ENCODE measurements at places on chromosomes 1 and 21. TPM values are rescaled to one million over a fixed set of nuclear protein-coding genes. Genes with fewer than 3 reads are reported as not detected.

Gene KLHDC7A
- not detected for total RNA-seq

Gene CD34
- 86.0 TPM for total RNA-seq

Gene CCDC185
- total RNA-seq: not detected

- DNase-seq: no peak
Measured at GRCh38 chr1:36924282-36924811, 110.0 kb downstream of the GRIK3 start.

- DNase-seq: no peak
Measured at GRCh38 chr1:101730559-101730958, 266.2 kb downstream of the OLFM3 start.

DNA sequence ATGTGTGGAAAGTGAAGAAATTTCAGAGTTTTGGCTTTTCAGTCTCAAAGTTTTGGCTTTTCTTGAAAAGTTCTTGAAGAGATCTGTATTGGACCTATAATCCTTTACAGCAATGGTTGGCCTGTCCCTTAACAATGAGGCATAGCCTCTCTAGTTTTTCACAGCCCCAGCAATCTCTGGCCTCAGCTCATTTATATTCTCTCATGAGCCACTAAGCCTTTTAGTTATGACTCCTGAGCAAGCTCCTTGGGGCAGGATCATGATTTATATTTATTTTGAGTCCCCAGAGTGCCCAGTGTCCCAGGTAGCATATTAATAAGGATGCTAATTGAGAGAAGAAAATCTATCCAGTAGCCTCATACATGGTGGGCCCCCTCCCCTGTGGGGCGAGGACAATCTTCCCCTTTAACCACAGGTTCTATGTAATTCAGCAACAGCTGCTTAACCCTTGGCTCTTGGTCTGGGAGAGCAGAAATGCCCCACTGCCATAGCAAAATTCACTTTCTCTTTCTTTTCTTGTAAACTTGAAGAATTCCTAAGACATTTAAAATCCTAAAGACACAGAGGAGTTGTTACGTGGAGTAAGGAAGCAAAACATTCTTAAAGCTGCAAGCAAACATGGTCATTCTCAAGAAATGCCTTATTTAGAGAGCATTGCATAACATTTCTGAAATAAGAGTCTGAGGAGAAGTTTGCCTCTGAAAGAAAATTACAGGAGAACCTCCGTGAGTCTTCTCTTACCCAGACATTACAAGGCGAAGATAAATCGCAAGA lies 6.3 kb downstream of the NGF start:
- DNase-seq: no peak

- DNase-seq: no peak
Measured at GRCh38 chr1:183586455-183586854, 3.8 kb downstream of the NCF2 start.

- no peak for DNase-seq
Measured at GRCh38 chr1:232883992-232884661, 66.3 kb upstream of the NTPCR start.

DNA sequence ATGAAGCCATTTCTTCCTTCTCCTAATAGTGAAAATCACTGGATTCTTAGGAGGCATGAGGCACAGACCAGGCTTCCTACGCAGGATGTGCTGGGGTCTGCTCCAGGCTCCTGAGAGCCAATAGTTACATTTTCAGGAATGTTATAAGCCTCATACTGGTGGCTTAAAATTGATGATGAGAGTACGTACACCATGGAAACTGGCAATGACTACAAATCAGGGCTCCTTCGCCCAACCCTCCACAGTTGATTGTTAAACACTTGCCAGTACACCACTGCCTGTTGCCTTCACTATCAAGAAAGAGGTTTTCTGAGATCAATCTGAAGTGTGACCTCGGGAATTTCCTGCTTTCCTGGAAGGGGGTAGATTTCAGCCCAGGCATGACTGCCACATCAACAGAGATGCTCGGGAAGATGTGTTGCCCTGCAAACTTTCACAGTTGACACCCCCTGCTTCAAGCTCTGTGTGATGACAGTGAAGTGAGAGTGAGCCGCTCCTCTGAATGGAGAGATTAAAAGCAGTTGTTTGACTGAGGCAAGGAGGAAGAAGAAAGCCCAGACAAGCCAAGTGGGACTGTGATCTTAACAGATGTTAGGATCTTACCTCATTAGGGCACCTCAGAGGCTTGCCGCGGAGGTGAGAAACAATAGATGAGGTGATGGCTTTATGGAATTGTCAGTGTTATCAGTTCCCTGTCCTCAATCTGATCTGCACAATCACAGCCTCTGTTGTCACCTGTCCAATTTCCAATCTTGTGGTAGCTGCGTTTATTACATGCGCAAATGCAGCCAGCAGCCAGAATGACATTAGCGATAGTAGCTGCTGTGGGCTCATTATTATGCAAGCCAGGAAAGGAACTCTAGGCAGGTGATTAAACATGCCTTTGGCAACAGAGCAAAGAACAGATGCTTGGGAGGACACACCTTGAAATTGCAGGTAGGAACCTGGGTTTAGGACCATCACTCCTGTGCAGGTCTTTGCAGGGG lies 277.3 kb downstream of the KAZN start:
- no peak for DNase-seq

DNA sequence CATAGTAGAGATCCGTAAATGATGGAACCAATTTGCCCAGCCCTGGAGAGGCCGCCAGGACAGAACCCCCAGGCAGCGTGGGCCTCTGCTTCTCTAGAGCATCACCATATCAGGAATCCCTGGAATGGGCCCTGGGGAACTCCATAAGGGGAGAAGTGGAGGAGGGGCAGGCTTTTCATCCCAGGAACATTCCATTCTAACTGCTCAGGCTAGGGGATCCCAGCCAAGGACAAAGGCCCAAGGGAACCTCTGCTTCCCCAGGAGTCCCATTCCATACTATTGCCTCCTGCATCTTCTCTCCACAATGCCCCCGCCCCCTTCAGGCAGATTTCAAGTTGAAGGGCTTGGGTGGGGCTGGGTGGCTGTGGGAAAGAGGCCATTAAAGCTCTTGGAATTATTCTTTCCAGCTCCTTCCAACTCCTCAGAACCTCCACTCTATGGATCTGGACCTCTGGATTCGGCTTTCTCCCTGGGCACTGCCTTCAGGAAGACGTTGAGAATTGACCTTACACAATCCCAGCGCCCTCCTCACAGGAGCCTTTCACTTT lies 6.0 kb downstream of the TRNP1 start:
- DNase-seq: peak; percentile 95

DNA sequence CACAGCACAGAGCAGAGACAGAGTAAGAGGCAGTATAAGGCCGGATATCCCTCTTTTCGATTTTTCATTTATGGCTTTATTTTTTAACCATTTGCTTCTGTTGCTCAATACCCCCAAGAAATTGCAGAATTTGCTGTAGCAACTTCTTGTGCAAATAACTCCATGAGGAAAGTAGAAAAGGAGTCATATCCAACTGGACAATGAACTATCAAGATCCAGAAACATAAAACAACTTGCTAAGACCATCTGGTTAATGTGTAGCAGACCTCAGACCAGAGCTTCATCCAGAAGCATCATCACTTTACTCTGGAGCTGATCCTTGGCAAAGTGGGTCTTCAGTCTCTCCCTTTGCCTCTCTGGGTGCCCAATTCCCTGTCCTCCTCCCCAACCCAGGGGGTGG lies 45.9 kb downstream of the ZNF697 start:
- DNase-seq: no peak

GRCh38 chr1:158008630-158009029 lies 15.2 kb downstream of the KIRREL1 start:
- DNase-seq: no peak

- no peak for DNase-seq
Measured at GRCh38 chr1:231407049-231407448, 15.0 kb downstream of the EGLN1 start.

- no peak for DNase-seq
Measured at GRCh38 chr1:181475580-181475979, 7.7 kb upstream of the CACNA1E start.

DNA sequence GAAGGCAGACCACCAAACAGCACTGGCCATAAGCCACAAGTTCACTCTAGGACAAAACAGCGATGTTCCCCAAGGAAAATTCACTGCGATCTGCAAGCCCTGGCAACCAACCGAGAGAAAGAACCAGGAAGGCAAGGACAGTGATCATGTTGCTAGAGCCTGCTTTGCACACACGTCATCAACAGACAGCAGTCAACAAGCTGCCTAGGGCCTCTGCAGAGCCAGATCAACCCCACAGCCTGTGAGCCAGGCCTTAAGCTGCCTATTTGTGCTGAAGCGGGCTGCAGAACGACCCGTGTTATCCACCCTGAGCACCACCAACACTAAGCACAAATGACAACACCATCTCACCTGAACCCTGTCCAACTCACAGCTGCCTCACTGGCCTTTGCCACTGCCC lies 6.2 kb upstream of the YRDC start:
- no peak for DNase-seq
